ENCODE measurements at places on chromosomes 6 and 20.
A peak's percentile ranks its signal among the peaks of the same experiment; 100 is the strongest.

DNA sequence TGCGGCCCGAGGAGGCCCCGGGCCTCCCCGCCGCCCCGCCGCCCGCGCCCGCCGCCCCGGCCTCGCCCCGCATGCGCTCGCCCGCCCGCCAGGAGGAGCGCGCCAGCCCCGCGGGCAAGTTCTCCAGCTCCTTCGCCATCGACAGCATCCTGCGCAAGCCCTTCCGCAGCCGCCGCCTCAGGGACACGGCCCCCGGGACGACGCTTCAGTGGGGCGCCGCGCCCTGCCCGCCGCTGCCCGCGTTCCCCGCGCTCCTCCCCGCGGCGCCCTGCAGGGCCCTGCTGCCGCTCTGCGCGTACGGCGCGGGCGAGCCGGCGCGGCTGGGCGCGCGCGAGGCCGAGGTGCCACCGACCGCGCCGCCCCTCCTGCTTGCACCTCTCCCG is 1.5 kb downstream of the FOXQ1 start:
- DNase-seq: no peak

- DNase-seq: peak; percentile 64
These were observed 683 bp upstream of the C20orf204 start for GRCh38 chr20:64035066-64035932.

DNA sequence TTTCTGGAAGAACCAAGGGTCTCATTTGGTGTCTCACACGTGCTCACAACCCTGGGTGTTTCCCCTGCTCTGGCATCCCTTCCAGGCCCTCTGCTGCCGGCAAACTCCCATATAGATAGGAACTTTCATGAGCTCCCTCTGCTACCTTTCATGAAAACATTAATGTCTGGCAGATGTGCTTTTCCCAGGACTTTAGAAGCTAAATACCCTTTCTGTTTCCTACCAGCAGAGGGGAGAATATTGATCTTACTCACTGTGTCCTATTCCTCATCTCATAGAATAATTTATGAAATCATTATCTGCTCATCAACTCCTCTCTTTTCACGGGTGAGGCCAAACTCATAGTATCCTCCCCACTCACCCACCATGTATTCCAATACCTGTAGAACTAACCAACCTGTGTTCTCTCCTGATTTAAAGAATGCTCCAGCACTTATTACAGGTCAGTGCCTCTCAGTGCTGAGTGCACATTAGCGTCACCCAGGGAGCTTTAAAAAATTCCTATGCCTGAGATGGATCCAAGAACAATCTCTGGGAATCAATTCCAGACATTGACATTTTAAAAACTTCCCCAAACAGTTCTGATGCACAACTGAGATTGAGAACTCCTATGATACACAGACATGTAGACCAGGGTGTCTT is 298.5 kb upstream of the JAG1 start:
- no peak for DNase-seq

GRCh38 chr6:34178357-34179105 is 32.6 kb upstream of the GRM4 start:
- DNase-seq: no peak

DNA sequence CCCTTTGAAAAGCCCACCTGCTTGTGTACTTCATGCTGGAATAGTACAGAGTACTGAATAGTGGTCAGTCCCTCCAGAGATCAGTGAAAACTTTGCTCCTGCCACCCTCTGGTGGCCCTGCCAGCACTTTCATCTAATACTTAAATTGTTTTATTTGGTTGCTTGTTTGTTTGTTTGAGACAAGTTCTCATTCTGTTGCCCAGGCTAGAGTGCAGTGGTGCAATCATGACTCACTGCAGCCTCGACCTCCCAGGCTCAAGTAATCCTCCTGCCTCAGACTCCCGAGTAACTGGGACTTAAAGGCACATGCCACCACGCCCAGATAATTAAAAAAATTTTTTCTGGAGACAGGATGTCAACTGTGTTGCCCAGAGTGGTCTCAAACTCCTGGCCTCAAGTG is 9.1 kb downstream of the FAM83D start:
- no peak for DNase-seq

- no peak for DNase-seq
These were observed 57.1 kb upstream of the BTN3A2 start for GRCh38 chr6:26307850-26308249.

DNA sequence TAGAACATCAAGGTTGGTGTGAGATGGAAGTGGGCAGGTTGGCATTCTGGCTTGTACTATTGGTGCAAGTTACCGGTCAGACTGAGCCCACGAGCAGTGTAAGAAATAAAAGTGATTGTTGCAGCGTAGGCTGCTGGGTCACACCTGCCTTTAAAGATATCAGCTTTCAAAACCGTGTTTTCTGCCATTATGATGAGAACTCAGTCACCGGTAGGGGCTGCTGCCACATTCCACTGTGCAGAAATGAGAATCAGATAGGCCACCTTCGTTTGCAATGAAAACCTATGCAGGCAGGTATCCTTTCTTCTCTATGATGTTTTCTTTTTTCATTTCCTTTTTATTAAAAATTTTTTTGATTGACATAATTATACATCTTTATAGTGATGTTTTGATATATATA is 168.5 kb downstream of the MYLK4 start:
- DNase-seq: no peak

All from CD4-positive, alpha-beta T cell treated with Interleukin-15 for 4 hours (primary cell).